ENCODE measurements at places on chromosomes 6 and 20.

- no peak for DNase-seq
Observed at GRCh38 chr6:80170433-80170832, 64.0 kb downstream of the BCKDHB start.

DNA sequence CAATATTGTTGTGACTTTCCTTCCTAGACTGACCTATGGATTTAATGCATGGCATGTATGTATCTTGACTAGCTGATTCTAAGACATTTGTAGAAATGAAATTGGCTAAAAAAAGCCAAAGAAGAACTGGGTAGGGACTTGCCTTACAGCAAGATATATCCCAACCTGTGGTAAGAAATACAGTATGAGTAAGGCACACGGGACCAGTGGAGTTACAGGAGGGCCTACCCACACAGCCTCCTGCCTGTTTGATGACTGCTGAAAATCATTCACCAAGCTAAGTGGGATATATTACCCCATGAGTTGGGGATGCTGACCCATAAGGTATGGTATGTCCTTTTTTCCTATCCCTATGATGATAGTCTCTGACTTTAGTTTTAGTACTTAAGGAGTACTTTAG, 112.2 kb downstream of the INSM1 start:
- DNase-seq: no peak

- no peak for DNase-seq
Observed at GRCh38 chr20:15359056-15359455, 1021.6 kb upstream of the FLRT3 start.

DNA sequence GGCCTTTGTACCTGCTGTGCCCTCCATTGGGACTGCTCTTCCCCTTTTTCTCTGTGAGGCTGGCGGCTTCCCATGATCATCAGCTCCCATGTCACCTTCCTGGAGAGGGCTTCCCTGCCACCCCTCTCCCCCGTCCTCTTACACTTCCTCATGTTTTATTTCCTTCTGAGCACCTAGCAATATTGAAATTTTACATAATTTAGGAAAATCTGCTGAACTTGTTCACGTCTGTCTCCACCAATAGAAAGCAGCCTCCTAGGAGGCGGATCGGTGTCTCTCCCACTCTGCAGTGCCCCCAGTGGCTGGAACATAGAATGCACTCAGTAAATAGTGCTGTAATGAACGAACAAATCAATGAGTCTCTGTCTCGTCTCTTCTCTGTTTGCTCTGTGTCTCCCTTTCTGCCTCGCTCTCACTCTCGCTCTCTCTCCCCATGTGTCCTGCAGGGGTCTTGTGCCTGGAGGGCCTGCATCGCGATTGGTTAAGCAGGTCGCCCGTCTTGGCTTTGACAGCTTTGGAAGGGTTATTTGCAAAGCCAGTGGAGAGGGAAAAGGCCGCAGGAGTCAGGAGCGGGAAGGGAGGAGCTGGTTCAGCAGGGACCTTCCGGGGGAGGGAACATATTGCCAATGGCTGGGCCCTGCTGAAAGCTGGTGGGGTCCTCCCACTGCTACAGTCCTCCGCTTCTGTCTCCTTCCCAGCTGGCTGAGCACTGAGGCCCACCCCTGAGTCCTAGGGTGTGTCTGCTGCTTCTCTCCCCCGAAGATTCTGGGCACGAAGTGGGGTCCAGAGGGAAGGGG, 12.1 kb upstream of the OCSTAMP start:
- DNase-seq: no peak

DNA sequence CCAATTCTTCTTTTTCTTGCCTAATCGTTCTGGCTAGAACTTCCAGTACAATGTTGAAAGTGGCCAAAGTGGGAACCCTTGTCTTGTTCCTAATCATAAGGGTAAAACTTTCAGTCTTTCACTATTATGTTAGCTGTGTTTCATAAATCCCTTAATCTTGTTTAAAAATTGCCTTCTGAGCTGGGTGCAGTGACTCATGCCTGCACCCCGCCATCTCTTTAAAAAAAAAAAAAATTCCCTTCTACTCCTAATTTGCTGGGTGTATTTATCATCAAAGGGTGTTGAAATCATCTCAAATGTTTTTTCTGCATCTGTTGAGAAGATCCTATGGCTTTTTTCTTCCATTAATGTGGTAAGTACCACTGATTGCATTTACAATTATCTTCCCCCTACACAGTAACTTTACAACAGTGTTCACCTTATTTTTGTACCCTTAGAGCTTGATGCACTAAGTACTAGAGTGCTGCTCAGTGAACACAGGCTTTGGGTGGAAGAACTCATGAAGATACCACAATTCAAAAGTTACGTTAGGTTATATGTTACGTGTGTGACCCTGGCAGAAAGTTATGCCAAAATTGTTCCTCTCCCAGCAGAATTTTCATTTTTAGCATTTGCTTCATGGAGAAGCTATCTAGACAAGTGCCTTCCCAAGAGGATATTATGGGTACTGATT, 9.7 kb downstream of the SNRPB start:
- no peak for DNase-seq

DNA sequence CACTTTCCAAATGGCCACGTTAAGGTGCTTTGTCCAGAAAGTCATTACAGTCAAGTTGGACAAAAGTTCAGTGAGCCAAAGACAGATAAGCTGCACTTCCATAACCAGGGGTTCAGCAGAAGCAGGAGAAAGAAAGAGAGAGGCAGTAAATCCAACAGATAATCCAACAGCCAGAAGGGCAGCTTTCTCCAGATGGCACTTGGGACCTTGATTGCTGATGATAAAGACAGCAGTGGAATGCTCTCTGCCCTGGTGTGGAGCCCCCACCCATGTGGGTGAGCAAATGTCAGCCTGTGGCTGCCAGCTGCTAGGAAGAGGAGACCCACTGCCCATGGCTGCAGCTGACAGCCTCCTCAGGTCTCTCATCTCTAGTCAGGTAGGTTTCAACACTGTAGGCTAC, 18.7 kb upstream of the NRSN1 start:
- no peak for DNase-seq

GRCh38 chr6:134593442-134593841, 275.5 kb upstream of the SGK1 start:
- DNase-seq: no peak

GRCh38 chr6:140572867-140573266, 1198.4 kb upstream of the CITED2 start:
- DNase-seq: no peak

DNA sequence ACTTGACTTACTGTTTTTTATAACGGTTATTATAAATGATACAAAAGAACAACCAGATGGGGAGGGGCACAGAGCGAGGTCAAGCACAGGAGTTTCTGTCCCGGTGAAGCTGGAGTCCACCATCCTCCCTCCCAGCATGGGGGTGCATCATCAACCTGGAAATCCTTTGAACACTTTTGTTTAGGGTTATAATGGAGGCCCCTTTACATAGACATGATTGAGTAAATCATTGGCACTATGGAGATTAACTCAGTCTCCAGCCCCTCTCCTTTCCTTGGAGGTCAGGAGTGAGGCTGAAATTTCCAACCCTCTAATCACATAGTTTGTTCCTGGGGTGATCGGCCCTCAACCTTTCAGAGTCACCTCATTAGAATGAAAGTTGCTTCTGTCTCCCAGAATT, 71.8 kb upstream of the ANKEF1 start:
- DNase-seq: no peak

DNA sequence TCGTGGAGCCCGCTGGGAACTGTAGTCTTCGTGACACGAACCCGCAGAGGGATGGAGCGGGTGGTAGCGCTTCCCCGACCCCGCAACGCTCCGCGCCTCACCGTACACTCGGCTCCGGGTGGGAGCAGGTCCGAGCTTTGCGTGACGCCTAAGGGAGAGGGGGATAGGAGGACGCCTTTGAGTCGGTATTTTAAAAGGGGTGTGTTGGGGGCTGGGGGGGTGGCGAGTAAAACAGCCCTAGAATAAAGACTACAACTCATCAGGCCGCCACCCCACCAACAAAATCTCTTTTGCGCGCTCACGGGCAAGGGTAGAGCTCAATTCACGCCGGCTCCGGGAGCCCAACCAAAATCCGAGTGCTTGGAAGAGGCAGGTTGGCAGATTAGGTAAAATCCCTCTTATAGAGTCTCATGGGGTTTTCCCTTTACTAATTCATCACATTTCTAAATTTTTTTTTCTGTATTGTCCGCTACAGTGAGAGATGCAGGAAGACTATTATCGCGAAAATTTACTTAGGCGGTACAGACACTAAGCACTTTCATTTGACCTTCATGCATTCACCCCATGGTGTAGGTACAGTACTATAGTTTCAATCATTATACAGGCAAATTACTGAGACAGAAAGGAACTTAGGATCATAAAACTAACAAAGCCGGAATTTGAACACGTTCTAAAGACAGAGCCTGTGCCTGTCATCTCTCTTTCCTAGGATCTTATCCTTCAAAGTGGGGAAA, 706 bp upstream of the SNX14 start:
- no peak for DNase-seq

- DNase-seq: no peak
Observed at GRCh38 chr6:79984261-79984660, 20.2 kb upstream of the TTK start.

DNA sequence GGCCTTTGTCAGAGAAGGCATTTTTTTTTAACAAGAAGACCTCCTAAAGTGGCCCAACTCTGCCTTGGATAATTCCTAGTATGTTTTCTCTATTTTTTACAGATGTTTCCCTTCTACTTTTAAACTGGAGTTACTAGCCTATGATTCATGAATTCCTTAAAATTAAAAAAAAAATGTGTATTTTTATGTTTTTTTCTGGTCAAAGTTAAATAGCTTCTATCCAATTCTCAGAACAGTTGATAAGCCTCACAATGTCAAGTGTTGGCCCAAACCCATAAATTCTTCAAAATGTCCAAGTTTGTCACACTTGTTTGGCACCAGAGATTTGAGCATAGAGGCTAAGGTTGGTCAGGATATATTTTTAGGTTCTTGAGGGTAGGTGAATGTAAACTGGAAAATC, 64.0 kb downstream of the JAG1 start:
- no peak for DNase-seq

GRCh38 chr6:167227984-167228383, 63.1 kb upstream of the UNC93A start:
- no peak for DNase-seq

GRCh38 chr6:105892577-105893262, 193.4 kb upstream of the PRDM1 start:
- DNase-seq: no peak

DNA sequence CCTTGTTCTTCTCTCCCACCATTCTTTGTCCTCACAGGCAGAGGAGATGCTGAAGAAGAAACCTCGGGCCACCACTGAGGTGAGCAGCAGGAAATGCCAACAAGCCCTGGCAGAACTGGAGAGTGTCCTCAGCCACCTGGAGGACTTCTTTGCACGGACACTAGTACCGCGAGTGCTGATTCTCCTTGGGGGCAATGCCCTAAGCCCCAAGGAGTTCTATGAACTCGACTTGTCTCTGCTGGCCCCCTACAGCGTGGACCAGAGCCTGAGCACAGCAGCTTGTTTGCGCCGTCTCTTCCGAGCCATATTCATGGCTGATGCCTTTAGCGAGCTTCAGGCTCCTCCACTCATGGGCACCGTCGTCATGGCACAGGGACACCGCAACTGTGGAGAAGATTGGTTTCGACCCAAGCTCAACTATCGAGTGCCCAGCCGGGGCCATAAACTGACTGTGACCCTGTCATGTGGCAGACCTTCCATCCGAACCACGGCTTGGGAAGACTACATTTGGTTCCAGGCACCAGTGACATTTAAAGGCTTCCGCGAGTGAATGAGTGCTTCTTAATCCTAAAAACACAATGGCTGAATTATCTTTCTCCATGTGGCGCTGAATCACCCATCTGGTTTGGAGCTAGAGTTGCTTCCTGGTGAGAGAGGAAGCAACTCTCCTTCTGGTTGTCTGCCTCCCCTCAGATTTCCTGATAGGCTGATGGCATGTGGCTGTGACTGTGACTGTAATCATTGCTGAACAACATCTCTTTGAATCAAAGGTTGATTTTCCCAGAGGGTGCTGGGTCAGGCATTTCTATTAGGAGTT, 4.6 kb downstream of the MAD2L1BP start:
- no peak for DNase-seq

GRCh38 chr20:1830240-1830639, 65.0 kb upstream of the SIRPA start:
- peak; percentile 91 for DNase-seq

DNA sequence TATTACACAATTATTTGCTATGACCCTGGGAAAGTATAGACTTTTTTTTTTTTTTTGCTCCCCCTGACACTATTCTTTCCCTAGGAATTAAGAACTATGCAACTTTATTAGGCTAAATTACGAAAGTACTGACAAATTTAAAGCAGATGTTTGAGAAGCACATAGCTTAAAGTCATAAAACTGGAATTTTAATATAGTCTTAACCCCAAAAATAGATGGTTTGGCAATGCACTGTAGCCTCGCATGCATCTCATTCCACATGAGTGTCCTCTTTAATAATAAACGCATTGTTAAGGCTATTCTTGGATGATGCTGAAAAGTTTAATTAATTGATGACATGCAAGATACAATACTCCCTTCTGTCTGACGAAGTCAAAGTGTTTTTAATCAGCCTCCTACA, 49.3 kb downstream of the TBC1D7 start:
- peak; percentile 63 for DNase-seq

GRCh38 chr6:150018846-150019580, 6.3 kb downstream of the RAET1L start:
- DNase-seq: no peak

- peak; percentile 95 for DNase-seq
Observed at GRCh38 chr20:17568972-17569521, 828 bp upstream of the DSTN start.

DNA sequence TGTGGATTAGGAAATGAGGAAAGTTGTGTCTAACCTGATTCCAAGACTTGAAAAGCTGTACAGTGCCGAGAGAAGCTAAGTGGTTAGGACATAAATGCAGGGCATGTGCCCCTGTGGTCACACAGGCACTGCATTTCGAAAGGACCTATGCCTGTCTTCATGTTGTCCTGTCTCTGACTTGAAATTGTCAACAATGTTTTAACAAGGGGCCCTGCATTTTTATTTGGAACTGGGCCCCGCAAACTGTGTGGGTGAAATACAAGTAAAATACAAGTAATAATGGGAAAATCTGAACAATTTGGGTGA, 38.8 kb downstream of the MRS2 start:
- no peak for DNase-seq

- no peak for DNase-seq
Observed at GRCh38 chr6:55034752-55035151, 139.6 kb upstream of the HCRTR2 start.

DNA sequence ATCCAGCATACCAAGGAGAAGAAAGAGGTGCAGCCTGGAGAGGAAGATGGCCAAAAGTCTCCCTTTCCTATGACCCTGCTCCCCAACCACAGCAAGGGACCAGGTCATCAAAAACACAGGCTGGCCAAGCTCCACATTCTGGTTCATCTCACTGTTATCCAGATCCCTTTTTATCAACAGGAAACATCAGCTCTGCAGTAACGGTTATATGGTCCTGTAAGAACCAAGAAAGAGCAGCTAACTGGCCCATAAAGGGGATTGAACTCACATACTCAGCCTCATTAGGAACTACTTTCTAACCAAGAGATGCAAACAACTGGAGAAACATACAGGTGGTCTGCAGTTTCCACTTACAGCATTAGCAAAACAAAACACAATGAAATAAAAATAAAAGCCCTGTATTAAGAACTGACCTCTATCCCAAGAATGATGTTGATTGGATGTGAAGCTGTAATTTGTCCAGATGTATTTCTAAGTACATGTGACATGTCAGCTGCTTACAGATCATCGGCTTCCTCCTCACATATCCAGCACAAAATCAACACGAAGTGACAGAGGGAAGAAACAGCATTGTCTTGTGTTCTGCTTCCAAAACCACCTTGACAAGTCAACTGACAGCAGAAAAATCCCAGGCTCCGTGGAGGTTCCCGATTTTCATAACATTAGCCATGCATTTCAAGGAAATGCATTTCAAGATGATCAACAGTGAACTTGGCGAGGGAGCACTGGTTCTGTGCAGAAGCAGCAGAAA, 557.2 kb upstream of the AGPAT4 start:
- DNase-seq: no peak
